ENCODE measurements at places on chromosomes 3 and 15.

- DNase-seq = no peak
Observed at GRCh38 chr3:27581852-27582251, 97.7 kb upstream of the SLC4A7 start.

DNA sequence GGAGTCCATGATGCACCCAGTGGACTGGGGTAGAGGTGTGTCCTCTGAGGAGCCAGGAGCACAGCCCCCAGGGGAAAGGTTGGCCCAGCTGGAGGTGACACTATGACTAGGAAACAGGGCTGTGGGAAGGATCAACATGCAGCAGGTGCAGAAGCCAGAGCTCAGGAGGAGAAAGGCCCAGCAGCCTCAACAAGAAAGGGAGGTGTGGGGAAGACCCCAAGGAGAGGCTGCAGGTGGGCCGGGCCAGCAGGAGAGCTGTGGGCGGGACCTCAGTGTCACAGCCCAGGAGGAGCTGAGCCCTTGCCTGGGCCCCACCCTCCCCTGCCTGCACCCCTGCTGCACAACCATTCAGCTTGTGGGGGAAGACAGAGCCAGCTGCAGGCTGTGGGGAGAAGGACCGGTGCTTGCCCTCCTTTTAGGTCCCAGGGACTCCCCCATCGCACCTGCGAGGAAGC is 18.4 kb upstream of the KLF13 start:
- no peak for DNase-seq

GRCh38 chr3:24088782-24089181 is 143.7 kb downstream of the NR1D2 start:
- DNase-seq = peak; percentile 68

DNA sequence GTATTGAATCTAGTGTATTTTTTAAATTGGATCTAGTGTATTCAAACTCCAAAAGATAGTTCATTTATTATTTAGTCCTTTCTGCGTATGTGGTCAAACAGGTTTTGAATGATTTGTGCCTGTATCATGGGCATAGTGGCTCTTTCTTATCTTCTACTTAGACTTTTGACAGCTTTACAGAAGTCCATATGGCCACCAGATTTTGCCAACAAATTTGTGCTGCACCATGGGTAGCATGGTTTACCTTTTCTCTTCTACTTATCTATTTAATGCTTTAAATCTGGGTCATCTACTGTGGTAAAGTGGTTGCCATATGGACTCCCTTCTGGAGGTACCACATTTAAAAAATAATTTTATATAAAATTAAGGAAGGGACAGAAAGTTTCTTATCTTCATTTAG is 66.9 kb upstream of the CADM2 start:
- DNase-seq = no peak

- no peak for DNase-seq
Observed at GRCh38 chr15:32671339-32672325, 30.1 kb downstream of the SCG5 start.

- no peak for DNase-seq
Observed at GRCh38 chr15:101045835-101046691, 126.9 kb downstream of the LRRK1 start.

- DNase-seq = peak; percentile 92
Observed at GRCh38 chr3:32249184-32249782, 10.8 kb downstream of the CMTM8 start.

Measured in HCEC 1CT (cell line).